ENCODE measurements at places on chromosomes 5 and 9.

DNA sequence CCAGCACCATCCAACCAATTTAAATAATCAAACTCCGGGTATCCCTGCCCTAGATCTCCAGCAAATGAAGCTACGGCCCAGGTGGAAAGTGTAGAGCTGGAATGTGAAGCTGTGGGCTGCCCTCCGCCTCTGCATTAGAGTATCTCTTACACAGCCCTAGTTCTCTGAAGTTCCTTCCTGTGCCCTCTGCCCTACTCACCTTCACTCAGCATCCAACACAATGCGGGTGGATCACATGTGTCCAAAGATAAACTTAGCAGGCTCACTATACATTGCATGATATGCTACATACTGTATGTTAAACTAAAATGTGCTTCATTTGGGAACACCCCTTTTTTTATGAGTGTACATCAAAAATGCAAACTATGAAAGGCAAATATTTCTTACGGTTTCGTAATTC lies 70.0 kb upstream of the RAD23B start:
- no peak for DNase-seq

GRCh38 chr9:89383030-89383720 lies 64.9 kb downstream of the SECISBP2 start:
- DNase-seq, result no peak

DNA sequence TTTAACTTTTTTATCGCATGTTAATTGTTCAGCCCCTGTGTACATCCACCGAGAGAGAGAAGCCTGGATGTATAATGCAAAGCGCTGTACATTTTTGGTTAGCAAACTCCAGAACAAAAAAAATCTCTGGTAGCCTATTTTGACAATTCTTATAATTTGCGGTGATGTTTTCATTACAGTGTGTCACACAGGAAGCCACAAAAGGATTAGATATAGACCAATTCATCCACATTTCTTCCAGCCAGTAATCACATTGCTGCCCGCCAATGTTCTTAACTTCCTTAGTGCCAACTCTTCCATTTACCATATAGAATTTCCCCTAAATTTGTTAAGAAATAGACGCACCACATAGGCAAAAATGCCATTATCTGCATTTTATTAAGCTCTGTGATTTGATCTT lies 435.6 kb downstream of the EFNA5 start:
- DNase-seq, result no peak

GRCh38 chr9:37061768-37062167 lies 27.7 kb upstream of the PAX5 start:
- DNase-seq, result no peak

DNA sequence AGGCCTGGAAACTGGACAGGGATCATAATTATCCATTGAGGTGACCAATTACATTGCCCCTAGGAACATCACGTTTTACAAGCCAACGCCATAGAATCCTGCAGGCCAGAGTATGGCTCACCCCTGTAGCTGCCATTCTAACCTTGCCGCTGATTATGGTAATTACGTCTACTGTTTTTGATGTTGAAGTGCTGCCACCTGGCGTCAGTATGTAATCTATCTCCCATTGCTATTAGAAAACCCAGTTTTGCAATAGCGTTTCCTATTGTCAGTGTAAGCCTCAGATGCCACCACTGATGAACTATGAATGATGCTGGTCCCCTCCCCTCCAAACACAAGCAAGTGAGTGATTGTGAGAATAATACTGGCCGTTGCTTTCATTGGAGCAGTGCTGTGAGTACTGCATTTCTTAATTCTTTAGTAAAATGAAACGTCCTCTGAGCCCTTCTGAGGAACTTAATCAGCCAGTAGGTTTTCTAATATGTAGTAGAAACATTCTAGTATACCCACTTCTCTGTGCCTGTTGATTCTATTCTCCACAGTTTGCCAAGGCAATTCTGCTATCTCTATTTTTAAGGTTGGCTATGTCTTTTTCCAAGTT lies 100.5 kb upstream of the NMUR2 start:
- peak; percentile 55 for DNase-seq

DNA sequence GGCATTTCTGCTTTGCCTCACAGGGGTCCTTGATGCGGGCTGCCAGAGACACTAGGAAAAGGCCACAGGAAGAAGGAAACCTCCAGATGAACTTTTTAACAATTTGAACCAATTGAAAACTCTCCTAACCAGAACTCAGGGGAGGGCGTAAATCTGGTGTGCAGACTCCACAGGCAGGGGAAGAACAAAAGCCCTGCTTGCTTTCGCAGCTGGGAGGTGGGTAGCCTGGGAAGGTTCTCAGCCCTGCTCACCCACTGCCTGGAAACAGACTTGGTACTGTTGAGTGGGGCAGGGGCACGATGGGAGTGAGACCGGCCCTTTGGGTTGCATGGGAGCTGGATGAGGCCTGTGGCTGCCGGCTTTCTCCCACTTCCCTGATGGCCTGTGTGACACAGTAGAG lies 237.8 kb upstream of the TLE4 start:
- DNase-seq, result no peak

GRCh38 chr9:77455312-77455927 lies 192.7 kb downstream of the GNA14 start:
- peak; percentile 62 for DNase-seq

DNA sequence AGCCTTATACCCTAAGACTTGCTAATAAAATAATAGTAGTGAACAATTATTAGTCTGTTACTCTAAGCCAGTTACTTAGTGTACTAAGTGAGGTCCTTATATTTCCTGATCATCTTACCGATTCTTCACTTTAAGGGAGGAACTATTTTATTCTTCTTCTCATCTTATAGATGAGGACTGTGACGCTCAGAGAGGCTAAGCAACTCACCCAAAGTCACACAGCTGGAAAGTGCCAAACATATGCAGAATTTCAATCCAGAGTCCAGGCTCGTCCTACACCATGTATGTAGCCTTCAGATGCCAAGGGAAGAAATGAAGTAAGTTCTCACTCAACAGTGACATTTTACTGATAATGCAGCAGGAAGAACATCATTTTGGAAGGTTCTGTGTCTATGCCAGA lies 34.4 kb upstream of the ARAP3 start:
- no peak for DNase-seq

- DNase-seq, result no peak
Observed at GRCh38 chr5:169686137-169686536, 49.1 kb downstream of the DOCK2 start.

- DNase-seq, result no peak
Observed at GRCh38 chr5:145912019-145912418, 24.4 kb upstream of the SH3RF2 start.

DNA sequence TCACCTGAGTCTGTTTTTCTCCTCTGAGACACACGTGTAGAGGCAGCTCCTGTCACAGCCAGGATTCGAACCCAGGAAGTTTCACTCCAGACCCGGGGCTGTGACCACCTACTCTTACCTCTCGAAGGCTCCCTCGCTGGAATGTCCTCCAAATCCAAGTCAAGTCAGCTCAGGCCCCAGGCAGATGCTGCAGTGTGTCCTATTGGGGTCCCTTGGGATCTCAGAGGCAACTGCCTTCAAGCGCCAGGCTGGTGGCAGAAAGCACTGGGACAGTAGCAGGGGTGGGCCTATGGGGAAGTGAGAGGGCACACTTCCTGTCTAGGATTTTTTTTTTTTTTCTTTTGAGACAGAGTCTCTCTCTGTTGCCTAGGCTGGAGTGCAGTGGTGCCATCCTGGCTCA lies 762 bp upstream of the ST6GALNAC4 start:
- no peak for DNase-seq

GRCh38 chr9:88187631-88188030 lies 49.4 kb upstream of the SPATA31C2 start:
- no peak for DNase-seq

DNA sequence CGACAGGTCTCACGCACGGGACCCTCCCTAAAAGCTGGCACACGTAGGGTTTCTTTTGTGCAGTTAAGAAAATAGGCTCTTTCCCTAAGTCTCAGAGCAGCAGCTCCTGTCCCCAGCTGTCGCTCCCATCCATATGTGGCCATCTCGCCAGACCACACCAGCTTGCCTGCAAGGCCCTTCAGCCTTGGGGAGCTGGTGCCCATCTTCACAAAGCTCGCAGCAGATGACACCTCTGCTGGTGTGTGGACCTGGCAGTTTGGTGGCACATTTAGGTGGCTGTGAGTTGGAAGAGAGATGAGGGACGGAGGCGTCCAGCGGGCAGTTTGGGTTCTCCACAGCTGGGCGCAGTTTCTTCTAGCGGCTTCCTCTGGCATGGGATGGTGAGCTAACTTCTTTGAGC lies 239.0 kb downstream of the FANCC start:
- DNase-seq, result peak; percentile 39

- DNase-seq, result no peak
Observed at GRCh38 chr5:54608423-54609085, 91.0 kb downstream of the SNX18 start.

GRCh38 chr9:133821601-133822429 lies 83.7 kb upstream of the SARDH start:
- DNase-seq, result no peak

- DNase-seq, result no peak
Observed at GRCh38 chr5:168317521-168318147, 26.2 kb downstream of the WWC1 start.

DNA sequence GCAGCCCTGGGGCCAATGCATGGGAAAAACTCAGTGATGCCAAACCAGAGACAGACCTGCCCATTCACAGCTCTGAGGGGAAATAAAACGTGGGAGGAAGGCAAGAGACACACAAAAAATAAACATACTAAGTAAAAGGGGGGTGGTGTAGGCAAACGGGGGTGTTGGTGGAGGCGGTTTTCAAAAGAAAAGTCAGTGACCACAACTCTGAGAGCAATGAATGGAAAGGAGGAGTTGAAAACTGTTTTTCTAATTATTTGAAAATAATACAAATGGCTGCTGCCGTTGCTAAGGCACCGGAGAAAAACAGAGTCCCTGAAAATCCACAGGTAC lies 293.5 kb downstream of the EFNA5 start:
- no peak for DNase-seq

All from activated CD8-positive, alpha-beta memory T cell treated with anti-CD3 and anti-CD28 coated beads, Interleukin-2, amount 50 U/mL, for 48 hours (primary cell).